Activated CD8-positive, alpha-beta T cell treated with anti-CD3 and anti-CD28 coated beads for 36 hours (primary cell): ENCODE measurements at places on chromosomes 7 and 10. TPM values are rescaled to one million over a fixed set of nuclear protein-coding genes. Genes with fewer than 3 reads are reported as not detected.

DNA sequence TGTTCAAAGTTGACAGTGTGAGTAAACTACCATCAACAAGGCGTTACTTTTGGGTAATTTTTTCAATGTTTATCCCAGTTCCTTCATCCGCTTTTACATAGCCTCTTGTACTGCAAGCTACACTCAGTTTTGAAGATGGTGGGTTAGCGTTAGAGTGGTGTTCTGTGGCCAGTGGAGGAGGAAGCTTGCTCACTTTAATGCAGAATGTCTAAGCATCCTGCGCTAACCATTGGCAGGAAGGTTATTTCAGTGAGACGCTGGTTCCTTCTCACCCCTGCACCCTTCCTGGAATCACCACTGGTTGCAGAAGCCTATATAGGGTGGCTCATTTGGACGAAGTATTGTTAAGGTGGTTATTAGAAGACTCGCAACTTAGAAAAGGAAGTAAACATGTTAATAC lies 159.1 kb downstream of the CELF2 start:
- peak; percentile 76 for DNase-seq

DNA sequence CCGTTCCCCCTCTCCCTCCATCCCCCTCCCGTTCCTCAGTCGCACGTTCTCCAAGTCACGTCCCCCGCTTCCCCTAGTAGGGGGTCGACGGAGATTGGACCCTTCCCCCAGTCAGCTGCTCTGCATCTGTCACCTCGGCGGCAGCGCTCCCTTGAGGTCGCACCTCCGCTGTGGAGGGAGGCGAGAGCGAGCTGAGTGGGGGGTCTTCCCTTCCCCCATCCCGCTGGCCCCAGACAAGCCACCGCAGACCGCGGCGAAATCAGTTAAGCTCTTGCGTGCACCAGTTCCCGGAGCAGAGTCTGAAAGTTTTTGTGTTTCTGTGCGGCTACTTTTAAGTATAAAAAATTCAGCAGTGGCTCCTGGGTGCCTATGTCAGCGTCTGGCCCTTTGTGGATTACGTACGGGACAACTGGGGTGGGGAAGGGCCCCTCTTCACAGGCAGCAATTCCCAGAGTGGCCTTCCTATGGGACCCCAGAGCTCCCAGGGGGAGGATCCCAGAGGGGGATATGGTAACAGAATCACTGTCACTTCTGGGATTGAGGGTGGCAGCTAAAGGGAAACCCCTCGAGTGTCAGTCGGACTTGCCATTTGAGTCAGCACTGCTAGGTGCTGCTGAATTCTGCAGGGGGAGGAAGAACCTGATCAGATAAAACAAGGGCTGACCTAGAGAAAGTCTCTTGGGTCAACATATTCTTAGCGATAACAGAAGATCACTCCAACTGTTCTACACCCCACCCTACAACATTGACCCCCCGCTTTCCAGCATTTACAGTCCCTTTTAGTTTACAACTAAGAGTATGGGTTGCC lies 12.5 kb upstream of the DDIT4 start:
- peak; percentile 90 for DNase-seq

The SERPINE1 gene
- total RNA-seq = 1.3 TPM

- no peak for DNase-seq
Observed at GRCh38 chr10:91352760-91353159, 57.4 kb upstream of the HECTD2 start.

GRCh38 chr7:78153285-78153684 lies 354.7 kb downstream of the PHTF2 start:
- DNase-seq = no peak

- no peak for DNase-seq
Observed at GRCh38 chr10:66719483-66719882, 206.4 kb upstream of the LRRTM3 start.

The TECTB gene
- total RNA-seq = not detected

The SORCS3 gene
- not detected for total RNA-seq

DNA sequence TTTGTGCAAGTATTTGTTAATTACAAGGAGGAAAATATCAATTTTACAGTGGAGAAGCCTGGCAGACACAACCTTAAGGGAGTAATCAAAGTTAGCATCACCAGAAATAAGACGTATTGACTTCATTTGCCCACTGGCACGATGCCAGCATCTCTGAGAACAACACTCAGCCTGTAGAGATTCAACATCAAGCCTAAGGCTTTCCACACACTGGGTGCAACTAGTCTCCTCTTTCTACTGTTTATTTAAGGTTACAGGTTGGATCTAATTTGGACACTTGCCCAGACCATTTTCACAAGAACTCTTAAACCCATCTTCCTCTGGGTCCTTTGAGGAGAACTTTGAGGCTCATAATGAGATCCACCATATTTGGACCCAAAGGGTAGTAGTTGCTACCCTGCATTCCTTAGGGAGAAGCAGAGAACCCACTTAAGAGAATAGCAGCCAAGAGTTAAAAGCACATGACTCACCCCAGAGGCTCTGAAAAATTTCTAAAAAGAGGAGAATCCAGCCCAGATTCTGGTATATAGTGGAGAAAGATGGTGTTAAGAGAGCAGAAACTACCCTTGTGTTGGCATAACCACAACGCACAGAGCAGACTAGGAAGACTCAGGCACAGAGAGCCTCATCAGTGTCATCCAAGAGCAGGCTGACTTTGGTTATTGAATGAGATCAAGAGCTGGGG lies 97.3 kb downstream of the CCDC71L start:
- no peak for DNase-seq

The SHH gene
- total RNA-seq = not detected

GRCh38 chr7:21193895-21194294 lies 234.0 kb upstream of the SP4 start:
- DNase-seq = no peak

DNA sequence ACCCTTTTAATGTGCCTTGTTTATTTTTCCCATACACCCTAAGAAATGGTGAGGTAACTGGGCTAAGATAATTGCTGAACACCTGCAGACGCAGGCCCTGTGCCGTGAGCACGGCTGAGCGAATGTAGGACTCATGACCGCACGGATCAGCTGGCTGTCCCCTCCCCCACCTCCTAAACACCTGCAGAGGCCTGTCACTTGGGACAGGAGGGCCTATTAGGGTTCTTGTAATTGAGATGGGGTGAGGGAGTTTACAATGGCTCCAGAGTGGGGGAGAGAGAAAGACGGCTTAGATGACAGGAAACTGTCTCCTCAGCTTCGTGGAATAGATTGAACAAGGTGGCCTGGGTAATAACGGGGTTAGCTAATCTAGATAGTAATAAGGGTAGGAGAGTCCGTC lies 291.7 kb upstream of the HABP2 start:
- DNase-seq = no peak

- DNase-seq = no peak
Observed at GRCh38 chr10:71782917-71783490, 9.7 kb upstream of the VSIR start.

GRCh38 chr10:75332081-75332480 lies 69.5 kb downstream of the ZNF503 start:
- no peak for DNase-seq

GRCh38 chr7:37495574-37496184 lies 47.0 kb upstream of the ELMO1 start:
- no peak for DNase-seq

- DNase-seq = no peak
Observed at GRCh38 chr7:78345979-78346378, 547.4 kb downstream of the PHTF2 start.

DNA sequence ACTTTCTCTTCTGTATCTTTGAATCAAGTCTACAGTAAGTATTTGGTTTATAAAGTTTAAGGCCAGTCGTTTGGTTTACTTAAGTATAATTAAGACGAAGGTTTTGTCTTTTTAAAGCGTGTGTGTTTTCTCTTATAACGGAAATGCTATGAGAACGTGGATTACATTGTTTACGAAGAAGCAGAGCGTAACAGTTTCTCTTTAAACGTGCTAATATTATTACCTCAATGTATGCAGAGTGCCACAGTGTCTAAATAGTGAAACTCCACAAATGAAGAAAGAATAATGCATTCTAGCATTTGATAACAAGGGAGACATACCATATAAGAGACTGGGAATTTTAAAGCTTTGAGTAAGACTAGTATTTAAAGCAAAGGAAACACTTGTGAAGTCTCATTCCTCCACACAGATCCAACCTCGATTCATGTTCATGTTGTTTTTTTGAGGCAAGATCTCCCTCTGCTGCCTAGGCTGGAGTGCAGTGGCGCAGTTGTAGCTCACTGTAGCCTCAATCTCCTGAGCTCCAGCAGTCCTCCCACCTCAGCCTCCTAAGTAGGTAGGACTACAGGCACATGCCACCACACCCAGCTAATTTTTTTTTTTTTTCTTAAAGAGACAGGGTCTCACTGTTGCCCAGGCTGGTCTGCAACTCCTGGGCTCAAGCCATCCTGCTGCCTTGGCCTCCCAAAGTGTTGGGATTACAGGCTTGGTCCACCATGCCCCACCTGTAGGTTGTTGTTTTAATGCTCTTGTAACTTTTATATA lies 75.1 kb downstream of the ANKRD61 start:
- DNase-seq = peak; percentile 55

GRCh38 chr7:27714831-27715444 lies 25.0 kb upstream of the TAX1BP1 start:
- DNase-seq = no peak

DNA sequence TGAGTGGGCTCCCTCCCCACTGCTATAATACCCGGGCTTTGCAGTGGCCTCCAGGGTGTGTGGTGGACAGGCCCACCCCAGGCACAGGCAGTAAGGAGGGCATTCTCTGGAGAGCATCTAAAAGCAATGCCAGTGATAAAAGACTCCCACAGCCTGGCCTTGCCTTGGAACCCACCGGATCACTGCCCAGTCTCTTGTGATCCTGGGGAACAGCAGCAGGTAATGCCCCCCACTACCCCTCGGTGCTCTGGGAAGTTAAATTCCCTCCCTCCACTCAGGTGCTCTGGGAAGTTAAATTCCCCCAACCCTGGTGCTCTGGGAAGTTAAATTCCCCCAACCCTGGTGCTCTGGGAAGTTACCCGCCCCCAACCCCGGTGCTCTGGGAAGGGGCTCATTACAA lies 565.2 kb downstream of the TCERG1L start:
- DNase-seq = no peak

GRCh38 chr10:119401671-119402395 lies 140.7 kb downstream of the RGS10 start:
- DNase-seq = no peak

GRCh38 chr7:16753102-16753931 lies at the start of gene TSPAN13:
TSPAN13 (plus strand) TSS chr7:16753755; CDS start chr7:16753968, 213 bp downstream.
- peak; percentile 81 for DNase-seq
